ENCODE measurements at places on chromosomes 16 and 17. TPM values are rescaled to one million over a fixed set of nuclear protein-coding genes. Genes with fewer than 3 reads are reported as not detected.

- DNase-seq: no peak
These were observed 3.9 kb downstream of the CDH13 start for GRCh38 chr16:82630688-82631087.

DNA sequence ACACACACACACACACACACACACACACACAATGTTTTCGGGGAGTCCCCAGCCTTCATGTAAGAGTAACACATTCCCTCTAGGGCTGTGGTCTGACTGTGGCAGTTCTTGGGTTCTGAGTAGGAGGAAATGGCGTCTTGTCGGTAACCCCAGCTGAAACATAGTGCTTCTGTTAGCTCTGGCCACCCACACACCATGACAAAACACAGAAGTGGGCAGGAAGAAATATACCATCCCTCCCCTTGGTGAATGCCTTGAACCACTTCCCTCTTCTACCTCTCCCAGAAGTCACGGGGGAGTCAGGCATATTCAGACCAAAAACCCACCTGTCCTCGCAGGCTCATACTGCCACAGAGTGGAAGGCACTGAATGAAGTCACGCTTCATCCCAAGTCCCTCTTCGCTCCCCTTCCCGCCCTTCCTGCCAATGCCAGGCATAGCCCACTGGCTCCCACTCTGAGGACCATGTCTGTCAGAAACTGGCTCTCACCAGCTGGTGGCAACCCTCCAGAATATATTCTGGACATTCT lies 11.5 kb downstream of the SLC35B1 start:
- no peak for DNase-seq

The CCDC154 gene
- polyA plus RNA-seq: 3.9 TPM

The TBC1D16 gene
- polyA plus RNA-seq: 36.6 TPM

GRCh38 chr17:64369007-64369893 lies 21.4 kb downstream of the PECAM1 start:
- DNase-seq: no peak

- DNase-seq: no peak
These were observed 702 bp downstream of the IRX5 start for GRCh38 chr16:54931120-54932014.

- DNase-seq: no peak
These were observed 82.3 kb downstream of the TBC1D16 start for GRCh38 chr17:79953335-79953734.

All from renal pelvis (tissue), 12 donors.